ENCODE measurements at places on chromosomes 11 and 22.
A peak's percentile ranks its signal among the peaks of the same experiment; 100 is the strongest.

DNA sequence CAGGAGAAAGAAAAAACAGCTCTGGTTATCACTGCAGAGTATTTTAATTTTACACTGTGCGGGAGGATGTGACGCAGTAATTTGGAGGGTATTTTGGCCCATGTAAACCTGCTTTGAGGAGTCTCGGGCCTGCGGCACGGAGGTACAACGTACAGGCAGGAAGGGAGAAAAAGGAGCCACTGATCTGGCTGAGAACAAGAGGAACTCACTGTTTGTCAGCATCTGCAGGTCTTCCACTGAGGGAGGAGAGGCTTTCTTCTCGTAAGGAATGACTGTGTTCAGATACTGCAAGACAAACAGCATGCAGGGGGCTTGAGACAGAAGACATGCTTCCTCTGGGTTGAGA lies 44.0 kb downstream of the FEZ1 start:
- no peak for DNase-seq

GRCh38 chr11:76604626-76605241 lies 65.8 kb downstream of the LRRC32 start:
- DNase-seq: peak; percentile 87

- DNase-seq: no peak
Observed at GRCh38 chr11:125948278-125949051, 2.6 kb downstream of the VSIG10L2 start.

GRCh38 chr11:24635588-24636290 lies 138.9 kb downstream of the LUZP2 start:
- no peak for DNase-seq

DNA sequence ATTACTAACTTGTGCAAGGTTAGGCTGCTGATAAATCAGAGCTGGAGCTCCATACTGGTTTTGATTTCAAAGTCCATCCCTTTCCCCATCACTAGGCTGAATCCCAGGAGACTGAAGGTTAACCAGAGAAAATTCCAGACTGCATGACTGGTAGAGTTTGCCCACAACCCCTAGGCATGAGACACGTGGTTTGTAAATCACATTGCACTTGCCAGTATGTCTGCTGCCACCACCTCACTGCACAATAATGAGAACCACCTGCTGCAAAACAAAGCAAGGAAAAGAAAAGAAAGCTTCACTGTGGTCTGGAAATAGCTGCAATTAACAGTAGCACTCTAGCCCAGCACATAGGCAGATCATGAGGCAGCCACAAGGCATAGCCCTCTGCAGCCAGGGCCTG lies 67.6 kb upstream of the NTM start:
- DNase-seq: no peak

DNA sequence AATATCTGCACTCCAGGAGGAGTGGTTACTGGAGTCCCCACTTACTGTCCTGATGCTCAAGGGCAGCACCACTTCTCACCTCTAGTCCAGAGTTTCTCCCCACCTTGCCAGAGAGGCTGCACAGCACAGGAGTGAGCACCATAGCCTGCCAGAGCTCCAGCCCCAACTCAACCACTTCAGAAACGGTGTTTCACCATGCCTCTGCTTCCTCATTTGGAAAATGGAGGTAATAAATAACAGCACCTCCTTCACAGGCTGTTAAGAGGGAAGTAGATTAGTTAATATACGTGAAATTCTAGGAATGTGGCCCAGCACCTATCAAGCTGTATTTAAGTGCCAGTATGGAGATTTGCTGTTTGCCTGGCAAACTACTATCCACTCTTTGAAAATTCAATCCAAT lies 63.0 kb downstream of the GALNT18 start:
- no peak for DNase-seq

- DNase-seq: no peak
Observed at GRCh38 chr11:1387961-1388762, 1.6 kb upstream of the BRSK2 start.

- DNase-seq: peak; percentile 91
Observed at GRCh38 chr22:39292561-39293074, 26.8 kb downstream of the RPL3 start.

GRCh38 chr11:44016131-44016530 lies 31.6 kb upstream of the ACCSL start:
- DNase-seq: peak; percentile 79

DNA sequence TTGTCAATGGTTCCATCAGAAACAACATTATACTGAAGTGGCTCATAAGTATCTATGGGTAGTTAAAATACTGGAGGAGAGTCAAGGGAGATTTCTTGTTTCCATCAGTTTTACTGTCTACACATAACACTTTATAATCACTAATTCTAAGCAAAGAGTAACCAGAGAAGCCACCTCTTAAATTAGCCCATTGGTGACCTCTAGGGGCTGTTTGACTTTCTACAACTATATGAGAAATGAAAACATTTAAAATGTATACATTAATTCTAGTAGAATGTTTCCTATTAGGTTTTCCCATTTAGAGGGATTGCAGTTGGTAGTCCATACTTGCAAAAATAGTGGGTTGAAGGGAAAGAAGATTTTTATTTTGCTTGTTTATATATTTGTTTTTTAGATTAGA lies 504.3 kb downstream of the FAM181B start:
- DNase-seq: peak; percentile 2

GRCh38 chr11:110497231-110497978 lies 67.7 kb downstream of the FDX1 start:
- no peak for DNase-seq

- DNase-seq: no peak
Observed at GRCh38 chr22:23269441-23270211, 89.3 kb downstream of the BCR start.

GRCh38 chr11:132925825-132926469 lies 606.4 kb downstream of the OPCML start:
- DNase-seq: no peak

GRCh38 chr11:125165843-125166763 lies 1.6 kb downstream of the PKNOX2 start:
- DNase-seq: peak; percentile 24

DNA sequence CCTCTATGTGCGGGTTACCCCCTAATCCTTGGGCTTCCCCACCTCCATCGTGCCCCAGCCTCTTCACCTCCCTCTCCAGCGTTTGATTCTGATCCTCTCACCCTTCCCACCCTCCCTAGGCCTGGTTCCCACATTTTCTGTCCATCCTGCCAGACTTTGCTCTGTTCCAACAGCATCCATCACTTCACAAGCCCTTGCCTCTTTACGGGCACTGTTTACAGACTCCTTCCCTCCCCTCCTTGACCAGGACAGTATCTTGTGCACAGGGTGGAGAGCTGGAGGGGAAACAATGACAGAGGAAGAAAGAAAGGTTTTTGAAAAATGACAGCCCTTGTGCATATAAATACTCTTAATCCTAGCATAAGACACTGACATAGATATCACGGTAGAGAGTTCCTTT lies 30.4 kb downstream of the FEZ1 start:
- DNase-seq: no peak

DNA sequence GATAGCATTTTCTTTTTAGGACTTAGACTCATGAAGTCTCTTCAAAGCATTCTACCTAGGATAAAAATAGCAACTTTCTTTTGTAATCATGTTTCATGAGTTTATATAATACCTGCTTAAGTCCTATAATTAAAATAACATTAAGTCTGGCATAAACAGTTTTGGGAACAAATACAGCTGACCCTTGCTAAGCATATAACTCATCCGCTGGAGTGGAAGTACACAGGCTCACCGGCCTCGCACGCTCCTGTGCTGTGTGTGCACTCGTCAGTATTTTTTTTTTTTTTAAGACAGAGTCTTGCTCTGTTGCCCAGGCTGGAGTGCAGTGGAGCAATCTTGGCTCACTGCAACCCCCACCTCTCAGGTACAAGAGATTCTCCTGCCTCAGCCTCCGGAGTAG lies 221.8 kb downstream of the ADAMTS15 start:
- DNase-seq: no peak

GRCh38 chr11:46984987-46985386 lies 48.4 kb downstream of the CSTPP1 start:
- DNase-seq: peak; percentile 31

DNA sequence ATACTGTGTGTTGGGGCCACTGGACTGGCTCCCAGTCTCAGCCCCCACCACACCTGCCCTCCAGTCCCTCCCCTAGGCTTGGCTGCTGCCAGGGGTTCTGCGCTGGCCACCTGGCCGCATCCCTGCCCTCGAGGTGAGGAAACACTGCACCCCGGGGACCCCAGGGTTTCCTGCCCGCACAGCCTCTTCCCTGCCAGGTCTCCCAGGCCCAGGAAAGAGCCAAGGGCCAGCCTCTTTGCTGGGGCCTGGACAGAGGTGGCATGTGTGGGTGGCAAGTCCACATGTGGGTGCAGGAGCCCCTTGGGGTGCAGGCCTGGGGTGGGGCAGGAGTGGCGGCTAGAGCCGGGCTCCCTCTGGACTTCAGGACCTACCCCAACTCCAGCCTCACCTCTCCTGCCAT lies 2.5 kb downstream of the EPS8L2 start:
- no peak for DNase-seq

DNA sequence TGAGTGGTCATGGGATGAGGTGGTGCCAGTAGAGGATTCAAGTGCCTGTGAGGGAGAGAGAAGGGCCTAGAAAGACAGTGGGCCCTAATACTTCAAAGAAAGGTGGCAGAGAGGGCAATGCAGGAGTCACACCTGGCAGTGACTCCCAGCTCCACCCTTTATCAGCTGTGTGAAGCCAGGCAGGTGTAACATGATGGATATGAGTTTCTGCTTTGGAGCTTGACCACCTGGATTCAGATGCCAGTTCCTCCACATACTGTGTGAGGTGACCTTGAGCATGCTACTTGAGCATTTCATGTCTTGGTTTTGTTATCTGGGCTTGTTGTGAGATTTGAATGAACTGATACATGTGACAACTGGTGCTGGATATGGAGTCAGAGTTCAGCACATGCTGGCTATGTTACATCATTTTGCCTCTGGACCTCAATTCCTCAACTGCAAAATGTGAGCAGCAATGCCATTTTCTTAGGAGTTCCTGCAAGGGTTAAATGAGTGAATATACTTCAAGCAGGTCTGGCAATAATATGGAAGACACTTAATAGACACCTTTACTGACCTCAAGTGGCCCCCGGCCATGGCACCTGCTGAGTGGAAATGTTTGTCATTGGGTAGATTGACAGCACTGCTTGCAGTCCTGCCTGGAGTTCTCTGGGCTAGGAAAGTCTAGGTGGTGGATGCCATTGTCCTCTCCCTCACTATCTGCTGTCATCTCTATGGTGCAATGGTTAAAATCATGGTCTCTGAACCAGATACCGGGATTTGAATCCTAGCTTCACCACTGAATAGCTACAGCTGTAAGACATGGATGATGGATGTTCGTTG lies 83.3 kb downstream of the MICAL2 start:
- DNase-seq: no peak

DNA sequence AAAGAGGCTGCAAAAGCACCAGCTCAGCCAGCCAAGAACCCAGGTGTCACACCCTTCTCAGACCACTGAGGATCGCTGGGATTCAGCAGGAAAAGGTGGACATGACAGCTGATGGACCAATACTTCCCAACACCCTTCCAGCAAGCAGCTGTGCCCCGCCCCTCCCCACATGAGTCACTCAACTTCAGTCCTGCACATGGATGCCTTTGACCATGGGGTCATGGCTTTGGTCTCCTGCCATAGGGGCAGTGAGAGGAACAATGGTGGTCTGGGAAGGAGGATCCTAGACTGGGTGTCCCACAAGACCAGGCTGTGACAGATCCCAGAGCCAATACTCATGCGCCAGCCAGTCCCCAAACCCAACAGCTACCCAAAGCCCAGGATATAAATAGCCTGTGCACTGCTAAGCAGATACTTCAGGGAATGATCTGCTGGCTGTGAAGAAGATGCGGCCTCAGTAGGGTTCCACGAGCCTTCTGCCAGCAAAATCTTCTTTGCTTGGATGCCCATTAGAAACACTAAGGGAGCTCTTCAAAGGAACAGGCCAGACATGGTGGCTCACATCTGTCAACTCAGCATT lies 5.5 kb upstream of the RGL4 start:
- peak; percentile 8 for DNase-seq

- DNase-seq: peak; percentile 14
Observed at GRCh38 chr11:14041040-14041439, 78.5 kb downstream of the SPON1 start.

- DNase-seq: no peak
Observed at GRCh38 chr11:123241874-123242543, 47.0 kb upstream of the CLMP start.

DNA sequence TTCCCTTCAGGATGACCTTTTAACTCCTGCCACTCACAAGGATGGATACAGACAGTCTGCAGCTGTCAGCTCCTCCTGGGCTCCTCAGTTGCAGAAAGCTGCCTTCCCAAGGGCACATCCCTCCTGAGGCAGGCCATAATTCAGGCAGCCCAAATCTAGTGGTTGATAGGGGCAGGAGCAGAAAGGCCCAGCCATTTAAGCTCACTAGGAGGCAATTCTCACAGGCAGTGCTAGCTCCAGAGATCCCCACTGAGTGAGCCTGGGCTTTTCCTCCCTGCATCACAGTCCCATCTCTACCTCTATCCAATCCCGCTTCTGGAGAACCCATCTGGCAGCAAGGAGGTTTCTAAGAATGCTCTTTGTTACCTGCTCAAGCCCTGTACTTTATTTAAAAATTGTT lies 200.6 kb downstream of the ARHGAP42 start:
- no peak for DNase-seq

Data from fibroblast of villous mesenchyme (primary cell).